ENCODE measurements at places on chromosomes 11 and 22.

- DNase-seq, result no peak
These were observed 2.0 kb upstream of the TIMP3 start for GRCh38 chr22:32799496-32799895.

DNA sequence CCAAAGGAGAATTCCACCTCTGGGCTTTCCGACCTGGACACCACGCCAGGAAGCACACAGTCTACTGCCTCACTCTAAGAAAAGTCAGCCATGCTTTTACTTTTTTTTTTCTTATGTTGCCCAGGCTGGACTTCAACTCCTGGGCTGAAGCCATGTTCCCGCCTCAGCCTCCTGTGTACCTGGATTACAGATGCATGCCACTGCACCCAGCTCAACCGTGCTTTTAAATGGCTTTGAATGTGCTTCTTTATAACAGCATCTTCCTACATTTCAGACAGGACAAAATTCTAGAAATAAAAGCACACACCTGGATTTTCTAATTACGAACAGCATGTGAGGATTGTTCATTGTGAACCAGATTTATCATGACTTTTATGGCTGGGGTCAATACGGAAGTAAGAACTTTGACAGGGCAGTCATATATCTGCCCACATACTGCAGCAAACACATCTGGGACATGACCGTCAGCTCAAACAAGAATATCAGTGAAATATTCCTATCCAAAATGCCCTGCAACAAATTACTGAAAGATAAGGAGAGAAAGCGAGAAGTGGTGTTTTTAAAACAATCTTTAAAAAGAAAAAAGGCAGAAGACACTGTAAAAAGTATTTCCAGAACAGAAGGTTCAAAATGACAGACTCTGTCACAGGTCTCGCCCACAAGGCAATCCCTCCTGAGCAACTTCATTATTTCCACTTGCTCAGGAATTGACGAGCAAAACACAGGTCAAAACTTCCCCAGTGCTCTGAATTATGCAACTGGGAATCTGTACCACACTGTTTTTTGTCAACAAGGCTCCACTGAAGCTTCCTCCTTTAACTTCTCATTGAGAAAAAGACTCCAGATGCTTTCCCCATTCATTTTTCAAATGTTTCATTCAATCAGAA is 42.1 kb downstream of the PACSIN2 start:
- DNase-seq, result no peak

DNA sequence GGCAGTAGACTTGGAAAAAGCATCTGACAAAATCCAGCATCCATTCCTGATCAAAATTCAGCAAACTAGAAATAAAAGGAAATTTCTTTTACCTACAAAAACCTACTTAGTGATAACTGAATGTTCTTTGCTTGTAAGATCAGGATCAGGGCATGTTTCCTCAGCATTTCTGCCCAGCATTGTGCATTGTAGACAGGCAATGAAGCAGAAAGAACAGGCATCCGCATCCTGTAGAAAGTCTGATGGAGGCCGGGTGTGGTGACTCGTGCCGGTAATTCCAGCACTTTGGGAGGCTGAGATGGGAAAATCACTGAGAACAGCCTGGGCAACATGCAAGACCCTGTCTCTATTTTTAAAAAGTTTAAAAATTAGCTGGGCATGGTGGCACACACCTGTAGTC is 32.5 kb upstream of the PANX2 start:
- no peak for DNase-seq

DNA sequence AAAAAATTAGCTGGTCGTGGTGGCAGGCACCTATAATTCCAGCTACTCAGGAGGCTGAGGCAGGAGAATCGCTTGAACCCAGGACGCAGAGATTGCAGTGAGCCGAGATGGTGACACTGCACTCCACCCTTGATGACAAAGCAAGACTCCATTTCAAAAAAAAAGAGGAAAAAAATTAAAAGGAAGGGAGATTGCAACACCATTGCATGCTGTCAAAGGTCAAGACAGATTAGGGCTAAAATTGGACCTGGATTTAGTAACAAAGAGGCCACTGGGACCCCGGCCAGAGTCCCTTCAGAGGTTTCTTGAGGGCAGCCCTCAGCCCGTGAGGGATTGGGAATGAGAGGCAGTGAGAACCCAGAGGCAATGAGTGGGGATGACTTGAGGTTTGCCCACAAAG is 8.2 kb upstream of the MAFF start:
- DNase-seq, result no peak
